ENCODE measurements at places on chromosomes 3 and 15.

- DNase-seq, result no peak
Observed at GRCh38 chr3:82494977-82495489, 733.6 kb upstream of the GBE1 start.

GRCh38 chr3:156867174-156867573, 41.0 kb downstream of the LEKR1 start:
- DNase-seq, result no peak

GRCh38 chr3:123877965-123878364, 6.2 kb downstream of the MYLK start:
- DNase-seq, result no peak

DNA sequence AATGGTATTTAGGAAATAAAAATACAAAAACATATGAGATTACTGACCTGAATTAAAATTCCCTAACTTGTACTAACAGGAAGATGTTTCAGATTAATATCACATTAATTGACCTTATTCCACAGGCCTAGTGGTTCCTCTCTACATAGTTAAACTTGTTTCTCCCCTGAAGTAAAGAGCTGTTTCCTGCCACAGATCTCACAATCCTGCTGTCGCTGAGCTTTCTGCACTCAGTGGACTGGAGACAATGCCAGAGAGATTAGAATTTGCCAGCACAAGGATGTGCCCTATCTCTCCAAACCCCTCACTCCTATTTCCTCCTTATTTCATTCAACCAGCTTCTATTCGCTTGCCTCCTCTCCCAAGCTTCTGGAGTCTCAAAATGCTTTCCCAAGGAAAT, 130.6 kb downstream of the CTNNB1 start:
- DNase-seq, result no peak

- DNase-seq, result no peak
Observed at GRCh38 chr15:26866298-26867199, at the start of gene GABRA5. GABRA5 (plus strand) TSS chr15:26867062; CDS start chr15:26869249, 2,187 bp downstream.

GRCh38 chr3:197528190-197528589, 27.6 kb downstream of the BDH1 start:
- no peak for DNase-seq

GRCh38 chr15:59657635-59658125, 365 bp upstream of the GTF2A2 start:
- no peak for DNase-seq

DNA sequence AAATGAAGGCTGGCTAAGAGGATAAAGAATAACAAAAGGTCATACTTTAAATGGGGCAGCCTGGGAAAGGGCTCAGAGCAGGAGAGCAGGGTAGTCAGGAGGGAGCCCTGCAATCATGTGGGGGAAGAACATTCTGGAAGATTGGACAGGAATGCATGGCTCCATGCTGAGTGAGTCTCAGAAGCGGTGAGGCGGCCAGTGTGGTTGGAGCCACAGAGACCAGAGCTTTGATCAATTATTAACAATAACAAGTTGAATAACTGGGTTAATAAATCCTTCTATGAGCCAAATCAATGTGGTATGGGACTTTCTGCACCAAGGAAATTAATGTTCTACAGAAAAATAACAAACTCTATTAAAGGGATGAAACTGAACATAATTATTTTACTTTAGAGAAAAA, 57.9 kb upstream of the DCUN1D1 start:
- DNase-seq, result no peak

All from activated CD4-positive, CD25-positive, alpha-beta regulatory T cell (primary cell).